ENCODE measurements at places on chromosomes 1 and 21.

GRCh38 chr1:241470361-241470760 is 49.2 kb downstream of the FH start:
- DNase-seq, result no peak

- DNase-seq, result no peak
Observed at GRCh38 chr1:234316937-234317336, 56.3 kb upstream of the COA6 start.

GRCh38 chr21:42073145-42074099 is 2.3 kb downstream of the UMODL1 start:
- DNase-seq, result no peak

GRCh38 chr1:89575207-89575606 is 50.6 kb downstream of the LRRC8B start:
- DNase-seq, result no peak

GRCh38 chr1:31300193-31300592 is 3.4 kb downstream of the ZCCHC17 start:
- peak; percentile 28 for DNase-seq

- no peak for DNase-seq
Observed at GRCh38 chr1:230818367-230818766, 50.0 kb downstream of the C1orf198 start.

DNA sequence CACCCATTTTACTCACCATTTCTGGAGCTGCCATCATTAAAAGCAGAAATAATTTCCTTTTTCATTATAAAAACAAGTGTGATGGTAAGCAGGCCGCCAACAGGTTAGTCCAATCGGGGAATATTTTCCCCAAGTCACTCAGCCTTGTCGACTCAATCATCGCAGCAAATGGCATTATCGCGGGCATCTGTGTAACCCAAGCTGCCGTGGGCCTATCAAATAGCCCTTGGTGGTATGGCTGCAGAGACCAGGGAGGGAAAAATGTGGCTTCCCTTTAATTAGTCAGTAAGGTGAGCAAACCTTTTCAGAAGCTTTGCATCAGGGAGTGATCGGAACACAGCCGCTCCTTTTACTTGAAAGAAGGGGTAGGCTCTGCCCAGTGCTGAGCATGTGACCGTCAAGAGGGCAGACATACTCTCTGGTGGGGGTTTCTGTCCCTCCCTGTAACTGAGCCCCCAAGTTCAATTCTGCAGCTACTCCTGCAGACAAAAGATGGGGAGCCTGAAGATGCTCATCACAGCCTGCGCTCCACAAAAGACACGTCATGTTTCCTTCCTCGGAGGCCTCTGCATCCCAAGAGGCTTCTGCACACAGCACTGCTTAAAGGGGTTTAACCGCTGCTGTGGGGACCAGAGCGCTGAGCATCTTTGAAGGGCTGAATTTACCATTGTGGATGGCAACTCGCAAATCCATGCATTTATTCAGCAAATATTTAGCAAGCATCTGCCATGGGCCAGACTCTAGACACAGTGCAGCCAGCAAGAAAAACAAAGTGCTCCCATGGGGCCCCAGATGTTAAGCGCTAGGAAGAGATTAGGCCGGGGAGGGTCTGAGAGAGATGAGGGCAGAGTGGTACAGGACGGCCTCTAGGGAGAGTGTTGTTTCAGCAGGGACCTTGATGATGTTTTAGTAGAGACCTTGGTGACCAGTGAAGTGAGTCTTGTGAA is 1.2 kb upstream of the TMPRSS3 start:
- no peak for DNase-seq

DNA sequence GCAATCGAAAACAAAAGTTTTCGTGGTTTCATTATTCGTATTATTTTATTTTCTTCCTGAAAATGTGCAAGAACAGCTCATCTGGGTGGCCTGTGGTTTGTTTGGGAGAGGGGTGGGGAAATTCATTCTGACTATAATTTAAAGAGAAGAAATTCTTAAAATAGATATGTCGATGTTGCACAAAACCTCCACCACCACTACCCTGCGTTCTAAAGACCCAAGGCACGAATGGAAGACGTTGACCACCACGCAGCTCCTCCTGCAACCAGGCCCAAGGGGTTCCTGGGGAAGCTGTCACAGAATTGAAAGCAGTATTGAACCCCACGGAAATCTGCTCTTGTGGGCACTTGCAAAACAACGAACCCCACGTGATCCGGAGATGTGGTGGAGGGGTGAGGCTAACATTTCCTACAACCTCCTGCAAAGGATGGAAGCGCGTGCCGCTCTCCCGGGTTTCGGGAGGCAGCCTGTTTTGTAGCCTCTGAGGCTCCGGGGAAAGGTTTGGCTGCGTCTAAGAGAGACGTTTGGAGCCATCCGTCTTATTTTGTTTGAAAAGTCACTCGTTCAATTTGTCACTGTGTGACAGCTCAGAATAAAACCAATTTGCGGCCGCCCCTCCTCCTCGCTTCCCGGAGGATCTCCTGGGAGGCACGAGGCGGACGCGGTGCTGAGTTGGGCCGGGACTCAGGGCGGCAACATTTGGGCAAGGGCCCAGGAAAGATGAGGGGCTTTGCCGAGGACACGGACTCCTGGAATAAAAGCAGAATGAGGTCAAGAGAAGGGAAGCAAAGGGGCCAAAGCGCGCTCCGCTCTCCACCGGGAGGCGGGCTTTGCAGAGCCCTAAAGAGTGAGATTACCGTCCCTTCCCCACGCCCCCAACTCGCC is 810 bp upstream of the HLX start:
- DNase-seq, result no peak

DNA sequence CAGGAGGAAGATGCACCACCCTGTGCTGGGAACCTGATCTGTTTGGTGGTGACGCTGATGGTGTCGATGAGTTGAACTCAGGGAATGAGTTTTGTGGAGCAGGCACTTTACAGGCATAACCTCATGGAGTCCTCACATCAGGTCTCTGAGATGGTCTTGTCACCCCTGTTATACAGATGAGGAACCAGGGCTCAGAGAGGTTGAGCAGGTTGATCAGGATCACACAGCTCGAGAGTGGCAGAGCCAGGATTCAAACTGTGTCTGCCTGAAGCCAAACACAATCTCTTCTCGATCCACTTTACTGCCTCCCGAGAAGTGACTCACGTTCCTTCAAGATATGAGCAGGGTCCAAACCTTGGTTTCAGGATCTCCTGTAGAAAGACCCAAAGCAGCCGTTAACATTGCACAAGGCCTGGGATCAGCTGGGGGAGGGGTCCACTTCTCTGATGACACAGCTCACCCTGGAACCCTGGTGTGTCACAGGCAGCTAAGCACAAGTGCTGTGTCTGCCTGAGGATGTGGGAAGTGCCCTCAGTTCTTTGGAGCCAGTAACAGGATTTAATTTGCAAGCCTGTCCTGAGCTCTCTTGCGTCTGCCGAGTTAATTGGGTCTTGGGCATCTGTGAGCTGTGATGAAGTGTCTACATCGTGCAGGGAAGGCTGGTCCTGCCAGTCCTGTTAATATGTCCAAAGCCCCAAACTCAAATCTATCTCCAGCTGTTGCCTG is 65.4 kb upstream of the STUM start:
- no peak for DNase-seq

- no peak for DNase-seq
Observed at GRCh38 chr1:219755234-219755633, 142.3 kb upstream of the ZC3H11B start.

- no peak for DNase-seq
Observed at GRCh38 chr1:62247391-62248168, 52.9 kb downstream of the L1TD1 start.

- peak; percentile 35 for DNase-seq
Observed at GRCh38 chr1:150072959-150073358, 5.4 kb downstream of the VPS45 start.

DNA sequence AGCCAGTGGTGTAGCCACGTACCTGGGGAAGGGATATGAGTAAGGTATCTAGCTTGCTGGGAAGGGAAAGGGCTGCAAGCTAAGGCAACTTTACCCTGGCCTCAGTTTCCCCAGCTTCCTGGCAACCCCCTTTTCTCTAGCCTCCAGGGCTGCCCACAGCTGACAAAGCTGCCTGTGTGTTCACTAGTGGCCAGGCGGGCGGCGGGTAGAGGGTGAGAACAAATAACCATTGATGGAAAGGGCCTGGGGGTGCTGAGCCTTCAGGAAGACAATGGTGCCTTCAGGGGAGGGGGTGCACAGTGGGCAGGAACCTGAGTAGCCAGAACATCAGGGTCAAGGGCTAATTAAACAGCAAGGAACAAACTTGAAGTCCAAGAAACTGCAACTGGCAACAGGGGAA is 6.1 kb downstream of the CERS2 start:
- no peak for DNase-seq

- DNase-seq, result no peak
Observed at GRCh38 chr1:24949331-24949881, 19.3 kb upstream of the RUNX3 start.

DNA sequence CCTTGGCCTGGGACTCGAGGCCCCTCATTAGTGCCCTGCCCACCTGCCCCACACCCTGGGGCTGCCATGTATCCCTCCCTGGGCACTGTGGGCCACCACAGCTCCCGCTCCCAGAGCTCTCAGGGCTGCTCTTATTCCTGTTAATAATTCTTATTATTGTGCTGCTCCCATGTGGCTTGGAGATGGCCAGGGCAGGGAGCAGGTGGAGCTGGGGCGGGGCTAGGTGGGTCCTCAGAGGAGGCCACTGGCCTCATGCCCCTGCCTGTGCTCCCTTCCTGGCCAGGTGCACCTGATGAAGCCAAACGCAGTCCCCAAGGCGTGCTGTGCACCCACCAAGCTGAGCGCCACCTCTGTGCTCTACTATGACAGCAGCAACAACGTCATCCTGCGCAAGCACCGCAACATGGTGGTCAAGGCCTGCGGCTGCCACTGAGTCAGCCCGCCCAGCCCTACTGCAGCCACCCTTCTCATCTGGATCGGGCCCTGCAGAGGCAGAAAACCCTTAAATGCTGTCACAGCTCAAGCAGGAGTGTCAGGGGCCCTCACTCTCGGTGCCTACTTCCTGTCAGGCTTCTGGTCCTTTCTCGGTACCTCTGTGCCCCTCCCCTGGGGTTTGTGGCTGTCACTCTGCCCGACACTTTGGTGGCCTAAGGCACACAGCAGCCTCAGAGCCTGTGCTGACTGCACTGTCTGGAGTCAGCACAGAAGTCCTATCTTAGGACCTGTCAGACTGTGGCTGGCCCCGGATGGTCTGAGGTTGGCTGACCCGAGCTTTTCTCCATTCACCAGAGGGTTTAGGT is 34.1 kb downstream of the BMP8A start:
- peak; percentile 54 for DNase-seq

GRCh38 chr1:77467021-77467595 is 185.3 kb downstream of the AK5 start:
- DNase-seq, result no peak

DNA sequence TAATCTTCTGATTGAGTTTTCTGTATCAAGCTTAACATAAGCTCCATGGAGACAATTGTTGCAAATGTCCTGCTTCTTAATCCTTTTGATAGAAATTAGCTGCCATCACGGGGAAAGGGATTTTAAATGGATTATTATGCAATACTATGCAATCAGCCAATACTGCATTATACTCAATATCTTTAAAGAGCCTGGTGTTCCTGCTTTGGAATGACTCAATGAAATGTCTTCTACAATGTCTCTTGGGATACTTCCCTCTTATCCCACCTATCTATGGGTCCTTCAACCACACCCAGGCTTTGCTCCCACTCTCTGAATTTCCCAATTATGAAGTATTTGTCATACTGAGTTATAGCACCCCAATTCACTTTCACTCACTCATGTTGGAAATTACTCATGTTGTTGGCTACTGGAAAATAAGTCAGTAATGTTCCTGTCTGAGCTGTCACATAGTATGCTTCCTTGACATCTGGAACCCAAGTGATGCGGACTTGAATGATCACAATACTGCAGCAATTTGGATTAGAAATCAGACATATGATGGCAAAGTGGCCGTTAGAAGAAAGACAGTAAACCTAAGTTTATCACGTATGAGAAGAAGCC is 85.0 kb downstream of the TPR start:
- no peak for DNase-seq

DNA sequence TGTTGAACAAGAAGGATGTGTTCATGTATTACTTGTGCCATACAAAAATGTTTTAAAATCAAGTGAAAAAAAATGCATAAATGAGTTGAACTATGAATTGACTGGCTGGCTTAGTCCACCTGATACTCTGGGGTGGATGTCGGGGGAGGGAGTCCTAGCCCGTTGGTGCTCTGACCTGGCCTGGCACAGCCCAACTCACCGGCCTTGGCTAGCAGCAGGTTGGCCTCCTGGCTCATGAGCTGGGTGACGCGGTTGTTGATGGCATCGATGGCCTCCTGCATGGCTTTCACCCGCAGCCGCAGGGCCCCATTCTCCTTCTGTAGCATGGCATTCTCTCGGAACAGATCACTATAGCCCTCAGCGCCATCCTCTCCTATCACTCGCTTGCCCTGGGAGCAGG is 21.6 kb downstream of the KIF21B start:
- DNase-seq, result no peak

DNA sequence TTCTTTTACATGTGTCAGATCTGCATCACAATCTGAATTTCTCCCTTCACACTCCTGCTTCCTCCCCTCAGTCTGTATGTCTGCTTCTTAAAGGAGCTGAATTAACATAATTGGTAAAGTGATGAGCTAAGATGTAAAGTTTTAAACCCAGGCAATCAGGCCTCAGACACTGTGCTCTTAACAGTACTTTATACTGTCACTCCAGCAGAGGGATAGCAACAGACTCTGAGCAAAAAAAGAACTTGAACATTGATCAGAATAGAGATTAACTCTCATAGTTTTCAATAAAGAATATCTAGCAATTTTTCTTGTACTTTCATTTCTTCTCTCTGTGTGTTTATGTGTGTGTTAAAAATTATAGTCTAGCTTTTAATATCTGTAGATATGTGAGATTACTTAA is 110.3 kb downstream of the DUSP10 start:
- no peak for DNase-seq

GRCh38 chr1:54259546-54260140 is 59.7 kb downstream of the MRPL37 start:
- no peak for DNase-seq

DNA sequence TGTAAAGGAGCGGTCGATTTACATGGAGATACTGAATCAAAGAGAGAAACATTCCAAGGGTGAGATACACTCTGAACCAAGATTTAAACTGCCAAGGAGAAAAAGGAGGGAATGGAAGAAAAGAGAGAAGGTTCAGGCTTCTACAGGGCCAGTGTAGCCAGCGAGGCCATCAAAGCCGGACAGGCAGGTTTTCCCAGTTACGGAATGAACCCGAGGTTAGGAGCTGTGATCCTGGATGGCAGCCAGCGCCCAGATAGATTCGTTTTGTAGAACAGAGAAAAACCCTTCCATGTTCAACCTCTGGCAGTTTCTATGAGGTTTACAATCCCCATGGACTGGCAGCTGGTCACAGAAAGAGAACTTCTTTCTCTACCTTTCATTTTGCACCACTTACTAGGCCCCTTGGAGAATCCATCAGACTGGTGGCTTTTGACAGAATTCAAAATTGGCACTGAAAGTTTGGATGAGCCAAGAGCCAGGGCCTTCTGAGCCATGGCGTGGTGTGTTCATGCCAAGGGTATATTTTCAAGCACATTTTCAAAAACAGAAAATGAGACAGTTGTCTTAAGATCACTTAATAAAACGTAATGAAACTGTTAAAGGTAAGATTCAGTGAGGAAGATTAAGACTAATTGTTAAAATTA is 171.5 kb downstream of the RUNX1 start:
- no peak for DNase-seq

GRCh38 chr1:181423301-181423918 is 59.9 kb upstream of the CACNA1E start:
- peak; percentile 42 for DNase-seq
